ENCODE measurements at places on chromosomes 2 and 18. TPM values are rescaled to one million over a fixed set of nuclear protein-coding genes. Genes with fewer than 3 reads are reported as not detected.
A peak's percentile ranks its signal among the peaks of the same experiment; 100 is the strongest.

SOWAHC gene
- total RNA-seq: 5.3 TPM

MARCO gene
- 2.0 TPM for total RNA-seq

MYO3B gene
- not detected for total RNA-seq

DNA sequence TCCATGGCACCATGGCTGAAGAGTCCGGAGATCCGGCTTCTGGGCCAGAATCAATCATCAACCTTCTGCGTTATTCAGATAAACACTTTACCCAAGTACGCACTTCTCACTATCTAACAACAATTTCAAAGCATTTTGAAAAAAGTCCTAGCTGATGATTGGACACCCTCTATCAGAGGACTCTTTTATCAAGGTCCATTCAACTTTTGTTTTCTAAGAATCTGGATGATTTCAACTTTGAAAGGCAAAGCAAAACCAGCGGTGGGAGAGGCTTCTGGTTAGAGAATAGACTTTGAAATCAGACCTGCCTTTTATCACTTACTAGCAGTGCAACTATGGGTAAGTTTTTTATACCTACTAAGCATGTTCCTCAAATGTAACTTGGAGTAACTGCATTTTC lies 293.6 kb upstream of the TNP1 start:
- no peak for DNase-seq

DNA sequence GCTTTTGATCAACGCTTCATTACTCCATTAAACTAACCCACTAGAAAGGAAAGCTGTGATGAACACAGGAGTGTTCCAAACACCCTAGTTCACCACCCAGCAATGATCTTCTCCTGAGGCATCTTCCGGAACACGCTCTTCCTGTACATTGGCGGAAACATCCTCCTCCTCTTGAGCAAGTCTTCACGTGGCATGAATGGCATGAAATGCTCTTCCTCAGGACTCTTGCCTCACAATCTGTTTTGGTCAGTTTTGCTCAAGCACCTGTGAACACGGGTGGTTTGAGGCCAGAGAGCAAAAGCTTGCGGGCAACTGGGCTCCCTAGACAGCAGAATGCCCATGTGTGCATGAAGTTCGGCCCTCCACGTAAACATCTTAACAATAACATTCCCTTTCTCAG lies 734.2 kb upstream of the SALL3 start:
- DNase-seq: no peak

GRCh38 chr2:135744760-135745314 lies 3.2 kb downstream of the UBXN4 start:
- DNase-seq: no peak

DNA sequence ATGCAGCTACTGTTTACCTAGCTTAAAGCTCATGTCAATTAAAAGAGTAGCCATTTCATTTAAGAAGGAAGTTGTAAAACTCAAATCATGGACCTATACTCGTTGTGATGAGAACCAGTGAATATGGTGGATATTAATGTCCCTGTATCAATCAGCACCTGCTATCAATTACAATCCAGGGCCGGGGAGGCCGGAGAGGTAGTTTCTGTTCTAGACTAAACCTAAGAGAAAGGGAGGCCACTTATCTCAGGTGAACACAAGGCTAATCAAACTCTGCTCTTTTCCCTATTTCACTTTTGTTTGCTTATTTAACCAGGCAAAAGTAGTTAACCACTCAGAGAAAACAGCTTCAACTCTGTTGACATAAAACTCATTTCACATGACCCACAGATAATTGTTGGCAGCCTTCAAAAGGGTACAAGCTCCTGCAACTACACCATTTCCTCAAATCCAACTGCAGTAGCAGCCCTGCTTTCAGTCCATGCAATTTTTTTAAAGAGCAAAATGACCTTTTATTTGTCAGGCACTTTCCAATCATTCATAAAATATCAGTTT lies 27.8 kb upstream of the SLC9A2 start:
- DNase-seq: peak; percentile 78

Measured in stomach (tissue), 19 donors.